Stimulated activated CD8-positive, alpha-beta memory T cell treated with anti-CD3 and anti-CD28 coated beads, Interleukin-4, amount 100 ng/mL, for 1 hour (primary cell): ENCODE measurements at places on chromosomes 5 and 9.

GRCh38 chr9:130565792-130566191 lies 13.6 kb upstream of the FUBP3 start:
- DNase-seq: no peak

GRCh38 chr5:30050056-30050815 lies 1143.2 kb upstream of the CDH6 start:
- DNase-seq: no peak

DNA sequence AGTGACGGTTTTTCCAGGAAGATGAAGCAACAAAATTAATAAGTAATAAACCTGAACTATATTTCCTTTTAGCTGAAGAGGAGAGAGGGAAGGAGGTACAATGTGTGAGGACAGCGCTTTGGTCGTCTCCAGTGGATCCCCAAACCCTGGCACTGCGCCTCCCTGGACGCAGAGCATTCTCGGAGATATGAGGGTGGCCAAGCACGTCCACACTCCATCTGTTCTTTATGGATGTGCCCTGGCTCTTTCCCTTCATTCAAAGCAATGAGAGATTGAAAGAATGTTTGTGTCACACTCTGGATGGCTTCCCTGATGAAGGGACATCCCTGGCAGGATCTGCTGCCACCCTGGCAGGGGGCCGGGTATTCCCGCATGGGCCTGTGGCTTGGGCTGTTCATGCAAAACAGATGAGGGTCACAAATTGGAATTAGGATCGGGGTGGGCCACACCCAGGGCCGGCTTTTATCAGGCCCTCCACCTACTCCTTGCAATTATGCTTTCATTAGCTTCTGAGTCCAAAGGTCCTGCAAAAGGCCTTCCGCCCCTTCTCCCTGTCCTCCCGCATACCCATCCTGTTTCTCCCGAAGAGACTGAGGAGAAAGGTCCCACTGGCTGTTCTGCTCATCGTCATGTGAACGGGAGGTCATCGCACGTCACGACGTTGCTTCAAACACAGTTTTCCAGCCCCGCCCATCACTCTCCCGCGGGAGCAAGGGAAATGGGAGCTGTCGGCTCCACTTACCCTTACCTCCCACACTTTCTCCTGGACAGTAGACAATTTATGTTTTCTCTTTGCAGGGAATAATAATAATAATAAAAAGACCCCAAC lies 286.1 kb upstream of the IRX4 start:
- no peak for DNase-seq

- no peak for DNase-seq
Measured at GRCh38 chr5:32136342-32136741, 37.8 kb downstream of the GOLPH3 start.

GRCh38 chr9:97307091-97307490 lies 368 bp upstream of the CCDC180 start:
- DNase-seq: no peak

- DNase-seq: no peak
Measured at GRCh38 chr5:123297866-123298265, 125.3 kb downstream of the CEP120 start.

DNA sequence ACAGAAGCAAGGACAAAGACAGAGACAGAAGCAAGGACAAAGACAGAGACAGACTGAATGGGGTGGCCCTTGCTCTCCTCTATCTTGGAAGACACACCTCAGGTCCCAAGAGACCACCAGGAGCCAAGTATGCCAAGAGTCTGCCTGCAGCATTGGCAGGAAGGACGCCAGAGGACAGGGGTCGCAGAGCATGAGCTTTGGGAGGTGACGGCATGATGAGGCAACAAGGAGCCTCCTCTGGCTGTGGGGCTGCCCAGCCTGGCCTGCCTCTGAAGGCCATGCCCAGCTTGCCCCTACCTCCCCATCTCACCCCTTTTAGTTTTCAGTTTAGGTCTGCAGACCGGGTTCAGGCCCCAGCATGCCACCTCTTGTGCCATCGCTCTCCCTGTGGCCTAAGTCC lies 17.6 kb downstream of the PDGFRB start:
- no peak for DNase-seq

GRCh38 chr5:77841616-77842015 lies 65.5 kb upstream of the TBCA start:
- DNase-seq: no peak

GRCh38 chr5:143148771-143149170 lies 254.7 kb downstream of the NR3C1 start:
- no peak for DNase-seq

DNA sequence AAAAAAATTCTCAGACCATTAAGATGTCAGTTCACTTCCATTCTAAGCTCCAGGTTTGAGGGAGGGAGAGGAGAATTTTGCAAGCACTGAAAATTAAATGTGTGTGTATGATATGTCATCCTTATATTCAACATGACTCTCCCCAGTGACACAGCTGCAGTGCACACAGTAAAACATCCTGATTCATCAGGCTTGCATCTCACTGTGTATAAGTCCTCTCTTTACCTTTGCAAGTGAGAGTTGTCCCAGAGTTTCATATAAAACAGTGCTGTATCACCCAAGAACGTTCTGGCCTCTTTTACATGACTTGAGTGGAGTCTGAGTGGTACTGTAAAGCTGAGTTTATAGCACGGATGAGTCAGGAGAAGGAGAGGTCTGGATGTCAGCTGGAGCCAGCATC lies 50.0 kb downstream of the DMRT2 start:
- no peak for DNase-seq

- peak; percentile 69 for DNase-seq
Measured at GRCh38 chr5:32613050-32613672, 27.8 kb downstream of the SUB1 start.
